ENCODE measurements at places on chromosomes 2 and 18. TPM values are rescaled to one million over a fixed set of nuclear protein-coding genes. Genes with fewer than 3 reads are reported as not detected.

DNA sequence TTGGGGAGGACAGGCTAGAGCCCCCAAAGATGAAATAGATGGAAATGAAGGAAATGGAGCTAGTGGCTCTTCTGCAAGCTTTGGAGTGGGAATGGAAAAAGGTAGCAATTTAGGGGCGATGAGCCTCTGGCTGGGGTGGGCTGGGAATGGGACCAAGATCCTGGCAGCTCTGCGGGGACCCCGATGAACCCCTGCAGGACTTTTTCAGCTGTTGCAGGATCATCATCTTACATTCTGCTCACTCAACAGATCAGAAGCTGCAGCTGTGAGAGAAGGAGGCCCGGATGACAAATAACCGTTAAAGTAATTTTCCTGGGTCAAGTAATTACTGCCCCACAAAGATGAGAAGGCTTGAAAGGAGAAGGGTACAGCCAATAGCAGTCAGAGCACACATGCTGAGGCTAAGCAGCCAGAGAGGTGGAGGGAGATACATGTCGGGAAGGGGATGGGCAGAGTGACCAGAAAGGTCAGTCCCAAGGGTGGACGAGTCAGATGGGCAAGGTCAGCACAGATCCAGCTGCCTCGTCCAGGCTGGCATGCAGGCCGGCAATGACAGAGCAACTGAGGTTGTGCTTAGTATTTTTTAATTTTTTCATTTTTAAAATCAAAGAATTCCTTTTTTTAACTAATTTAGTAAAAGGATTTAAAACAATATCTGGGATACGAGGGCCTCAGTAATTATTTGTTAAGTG is 245.0 kb upstream of the RAB6C start:
- DNase-seq: no peak

Gene GNAL
- total RNA-seq: not detected

- DNase-seq: no peak
Measured at GRCh38 chr2:25079050-25079635, 37.3 kb downstream of the EFR3B start.

GRCh38 chr18:44824884-44825283 is 144.2 kb downstream of the SETBP1 start:
- DNase-seq: no peak

Gene RPRM
- total RNA-seq: not detected

Gene HOXD3
- not detected for total RNA-seq

GRCh38 chr2:85436836-85437487 is 18.4 kb downstream of the SH2D6 start:
- DNase-seq: no peak

Measured in K562 (cell line).